ENCODE measurements at places on chromosomes 2 and 18.

GRCh38 chr2:86673986-86674670 lies 46.0 kb upstream of the RMND5A start:
- DNase-seq = no peak

DNA sequence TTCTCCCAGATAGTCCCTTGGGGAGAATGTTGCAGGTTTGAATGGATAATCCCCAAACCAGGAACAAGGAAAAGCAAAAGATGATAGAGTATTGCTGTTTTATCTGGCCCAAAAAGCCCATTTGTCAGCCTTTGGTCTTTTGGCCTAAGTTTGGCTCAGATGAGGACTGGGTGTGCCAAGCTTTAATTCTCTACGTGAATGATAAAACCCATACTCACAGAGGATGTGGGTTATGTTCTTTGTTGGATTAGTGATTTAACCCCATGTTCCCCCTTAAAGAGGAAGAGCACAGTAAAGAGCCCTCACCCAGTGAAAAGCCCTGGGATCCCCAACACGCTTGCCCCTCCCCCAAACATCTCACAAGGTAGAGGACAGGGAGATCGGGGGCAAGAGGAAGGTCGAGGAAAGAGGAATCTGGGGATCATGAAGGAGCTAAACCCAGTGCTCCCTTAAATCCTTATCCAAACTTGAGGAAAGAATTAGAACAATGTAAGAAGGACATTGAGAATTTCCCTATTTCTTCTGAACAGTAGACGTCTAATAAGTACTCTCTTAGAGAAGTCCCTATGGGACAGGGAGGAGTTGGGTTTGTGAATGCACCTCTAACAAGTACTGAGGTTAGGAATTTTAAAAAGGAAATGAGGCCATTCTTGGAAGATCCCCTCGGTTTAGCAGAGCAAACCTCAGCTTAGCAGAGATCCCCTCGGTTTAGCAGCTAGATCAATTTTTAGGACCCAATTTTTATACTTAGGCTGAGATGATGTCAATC lies 105.0 kb downstream of the HIBCH start:
- no peak for DNase-seq

DNA sequence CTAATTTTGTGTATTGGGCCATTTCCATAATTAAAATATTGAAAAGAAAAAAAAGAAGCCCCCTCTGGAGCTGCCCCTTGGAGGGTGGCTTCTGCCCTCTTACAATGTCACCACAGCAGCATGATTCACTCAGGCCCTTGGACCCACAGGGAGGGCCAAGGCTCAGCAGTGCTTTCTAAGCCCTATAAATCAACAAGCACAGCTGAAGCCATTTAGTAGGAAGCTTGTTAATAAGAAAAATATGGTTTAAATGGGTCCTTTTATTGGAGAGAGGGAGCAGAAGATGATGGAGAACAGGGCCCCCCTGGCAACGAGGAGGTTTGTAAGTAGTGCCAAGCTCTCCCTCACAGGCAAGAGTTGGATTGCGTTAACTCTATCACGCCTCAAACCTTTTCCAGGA lies 107.6 kb upstream of the FZD7 start:
- DNase-seq = no peak

DNA sequence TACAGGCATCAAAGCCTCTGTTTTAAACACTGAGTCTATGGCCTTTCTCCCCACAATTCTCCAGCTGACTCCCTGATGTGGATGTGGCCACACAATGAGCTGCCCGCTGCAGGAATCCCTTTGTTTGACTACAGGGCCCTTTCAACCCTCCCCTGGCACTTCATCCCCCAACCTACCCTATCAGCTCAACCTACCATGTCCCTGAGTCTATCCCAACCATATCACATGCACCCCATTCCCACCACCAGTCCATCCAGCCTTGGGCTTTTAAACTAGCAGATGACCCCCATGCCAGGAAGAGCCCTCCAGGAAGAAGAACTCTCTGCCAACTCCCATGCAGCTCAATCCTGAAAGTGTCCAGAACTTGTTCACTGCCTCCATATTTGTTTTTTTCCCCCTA lies 46.9 kb upstream of the TEX51 start:
- DNase-seq = no peak

DNA sequence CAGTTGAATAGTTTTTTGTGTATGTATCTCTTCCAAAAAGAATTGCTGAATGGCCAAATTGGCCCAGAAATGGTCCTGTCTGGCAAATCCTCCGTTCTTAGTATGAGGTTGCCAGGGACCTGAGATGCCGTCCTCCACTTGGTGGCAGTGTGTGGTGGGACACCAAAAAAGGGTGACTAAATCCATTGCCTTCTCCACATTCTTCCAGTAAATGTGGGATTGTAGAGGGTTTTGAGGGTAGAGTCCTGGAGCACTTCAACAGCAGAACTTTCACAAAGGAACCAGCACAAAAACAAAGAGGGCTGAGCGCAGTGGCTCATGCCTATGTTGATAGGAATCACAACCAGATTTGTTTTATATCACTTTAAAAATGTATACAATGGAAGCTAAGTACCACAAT lies 199.9 kb downstream of the BCL2 start:
- DNase-seq = no peak

DNA sequence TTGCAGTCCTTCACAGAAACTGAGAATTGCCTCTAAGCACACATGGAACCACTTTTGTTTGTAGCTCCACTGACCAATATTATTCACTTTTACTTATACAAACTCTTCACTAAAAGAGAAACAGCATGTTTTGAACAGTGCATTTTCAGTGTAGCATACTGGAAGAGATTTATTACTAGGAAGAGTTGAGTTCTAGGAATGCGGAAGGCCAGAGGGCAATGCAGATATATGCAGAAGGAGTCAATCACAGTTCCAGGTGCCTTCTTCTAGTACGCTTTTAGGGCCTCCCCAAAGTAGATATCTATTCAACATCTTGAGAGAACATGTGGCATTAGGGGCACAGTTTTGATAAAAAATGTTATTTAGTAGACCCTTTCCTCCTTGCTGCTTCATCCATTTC lies 1654.0 kb upstream of the ZEB2 start:
- DNase-seq = no peak

GRCh38 chr2:233228376-233228775 lies 23.1 kb upstream of the ATG16L1 start:
- DNase-seq = no peak

DNA sequence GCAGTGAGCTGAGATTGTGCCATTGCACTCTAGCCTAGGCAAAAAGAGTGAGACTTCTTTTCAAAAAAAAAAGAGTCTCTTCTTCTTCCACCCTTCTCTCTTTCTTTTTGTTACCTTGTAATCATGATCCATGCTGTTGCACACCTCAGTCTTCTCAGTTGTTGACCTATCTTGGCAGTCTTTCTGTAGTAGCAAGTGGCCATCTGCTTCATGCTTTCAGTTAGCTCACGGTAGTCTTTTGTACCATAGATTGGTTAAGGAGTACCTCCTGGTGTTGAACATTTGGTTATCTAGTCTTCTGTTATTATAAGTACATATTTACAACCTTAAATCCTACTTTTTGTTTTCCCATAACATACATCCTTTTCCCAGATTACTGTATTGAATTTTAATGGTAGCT lies 3.1 kb downstream of the GORASP2 start:
- no peak for DNase-seq

DNA sequence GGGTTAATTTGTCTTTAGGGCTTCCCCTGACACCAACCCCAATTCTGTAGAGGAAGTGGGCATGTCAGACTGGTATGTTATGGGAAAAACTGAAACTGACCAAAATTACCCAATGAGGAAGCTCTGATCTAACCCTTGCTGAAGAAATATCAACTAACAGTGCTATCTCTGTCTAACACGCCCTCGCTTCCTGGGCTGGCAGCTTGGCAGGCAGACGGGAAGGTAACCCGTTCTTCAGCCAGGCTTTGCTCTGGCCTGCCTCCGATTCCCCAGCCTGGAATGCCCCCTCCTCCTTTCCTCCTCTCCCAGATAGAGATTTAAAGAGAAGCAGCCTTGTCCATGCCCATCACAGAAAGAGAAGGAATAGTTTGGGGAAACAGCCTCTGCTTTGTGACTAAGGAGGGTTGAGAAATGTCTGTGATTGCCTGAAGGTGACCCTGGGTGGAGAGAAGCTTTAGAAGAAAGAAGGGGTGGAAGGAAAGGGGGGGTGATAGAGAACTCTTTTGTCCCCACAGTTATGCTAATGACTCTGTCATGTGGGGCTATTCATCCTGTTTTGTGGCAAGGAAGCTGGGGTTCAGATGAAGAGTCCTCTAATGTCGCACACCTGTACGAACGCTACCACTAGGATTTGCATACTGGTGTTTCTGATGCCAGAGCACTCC lies 15.4 kb downstream of the HK2 start:
- DNase-seq = peak; percentile 45

DNA sequence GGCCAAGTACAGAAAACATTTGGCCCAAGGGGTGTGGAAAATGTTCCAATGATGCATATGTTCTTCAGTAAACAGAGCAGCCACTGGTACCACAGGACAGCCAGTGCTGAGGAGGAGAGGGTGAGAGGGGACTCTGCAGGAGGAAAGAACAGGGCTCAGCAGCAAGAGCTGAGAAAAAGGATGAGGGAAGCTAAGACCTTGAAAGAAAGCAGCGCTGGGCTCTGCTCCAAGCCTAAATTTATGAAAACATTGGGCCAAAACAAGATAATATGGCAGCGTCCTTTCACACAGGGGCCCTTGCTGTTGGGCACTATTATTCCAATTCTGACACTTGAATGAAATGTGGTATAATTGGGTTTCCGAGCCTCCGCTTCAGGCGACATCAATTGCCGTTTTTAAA lies 939.0 kb upstream of the FANCL start:
- no peak for DNase-seq

DNA sequence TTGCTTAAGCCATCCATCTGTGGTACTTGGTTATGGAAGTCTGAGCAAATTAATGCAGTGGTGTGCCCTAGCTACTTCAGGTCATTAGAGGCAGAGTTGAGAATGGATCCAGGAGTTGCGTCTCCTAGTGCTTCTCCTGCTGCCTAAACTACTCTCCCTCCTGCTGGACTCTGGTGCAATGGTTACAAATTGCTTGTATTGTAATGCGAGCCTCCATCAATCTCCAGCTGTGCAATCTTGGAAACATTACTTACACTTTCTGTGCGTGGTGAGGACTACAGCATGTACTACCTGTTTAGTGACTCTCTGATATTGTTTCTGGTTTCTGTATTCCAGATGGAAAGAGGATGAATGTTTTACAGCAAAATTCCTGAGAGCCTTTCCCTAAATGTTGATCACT lies 119.0 kb upstream of the CYRIA start:
- DNase-seq = no peak

- DNase-seq = no peak
Observed at GRCh38 chr2:154392256-154392655, 306.2 kb upstream of the KCNJ3 start.

- DNase-seq = no peak
Observed at GRCh38 chr2:190365499-190366204, 22.3 kb downstream of the INPP1 start.

- DNase-seq = no peak
Observed at GRCh38 chr2:224438726-224439125, 36.8 kb upstream of the FAM124B start.

DNA sequence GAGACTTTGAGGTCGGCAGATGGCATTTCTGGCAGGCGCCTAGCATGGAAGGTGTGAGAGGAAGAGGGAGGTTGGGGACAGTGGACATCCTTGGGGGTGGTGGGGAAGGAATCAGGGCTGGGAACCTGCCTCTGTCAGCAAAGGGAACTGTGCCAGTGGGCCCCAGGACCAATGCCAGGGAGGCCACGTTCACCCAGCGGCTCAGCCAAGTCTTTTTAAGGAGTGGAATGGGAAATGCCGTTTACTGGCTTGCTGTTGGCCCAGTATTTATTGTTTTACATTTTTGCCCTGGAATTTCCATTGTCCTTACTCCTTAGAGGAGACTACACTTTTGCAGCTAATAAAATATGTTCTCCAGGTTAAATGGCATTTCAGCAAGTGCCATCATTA lies 135.2 kb downstream of the MCFD2 start:
- no peak for DNase-seq

- no peak for DNase-seq
Observed at GRCh38 chr2:31384771-31385276, 29.7 kb downstream of the XDH start.

GRCh38 chr2:236859908-236860307 lies 225.8 kb upstream of the COPS8 start:
- no peak for DNase-seq

DNA sequence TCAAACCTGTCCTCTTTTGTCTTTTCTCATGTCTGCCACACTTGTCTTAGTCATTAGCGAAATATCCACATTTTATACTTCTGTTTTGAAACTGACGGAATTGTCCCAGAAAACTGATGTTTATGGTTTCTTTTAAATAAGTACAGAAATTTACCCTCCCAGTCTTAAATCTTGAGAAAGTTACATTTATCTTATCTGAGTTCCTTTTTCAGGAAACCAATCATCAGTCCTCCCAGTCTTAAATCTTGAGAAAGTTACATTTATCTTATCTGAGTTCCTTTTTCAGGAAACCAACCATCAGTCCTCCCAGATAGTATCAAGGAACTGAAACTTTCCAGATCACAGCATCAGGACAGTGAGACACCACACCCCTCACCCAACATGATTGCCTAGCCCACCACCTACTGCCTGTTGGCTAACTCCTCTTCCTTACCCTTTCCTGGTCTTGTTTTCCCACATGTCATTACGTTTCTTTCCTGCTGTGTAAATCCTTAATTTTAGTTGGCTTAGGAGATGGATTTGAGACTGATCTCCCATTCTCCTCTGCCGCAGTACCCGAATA lies 247.7 kb downstream of the PTPRM start:
- DNase-seq = no peak

GRCh38 chr18:22900558-22901238 lies 32.4 kb upstream of the RBBP8 start:
- no peak for DNase-seq

DNA sequence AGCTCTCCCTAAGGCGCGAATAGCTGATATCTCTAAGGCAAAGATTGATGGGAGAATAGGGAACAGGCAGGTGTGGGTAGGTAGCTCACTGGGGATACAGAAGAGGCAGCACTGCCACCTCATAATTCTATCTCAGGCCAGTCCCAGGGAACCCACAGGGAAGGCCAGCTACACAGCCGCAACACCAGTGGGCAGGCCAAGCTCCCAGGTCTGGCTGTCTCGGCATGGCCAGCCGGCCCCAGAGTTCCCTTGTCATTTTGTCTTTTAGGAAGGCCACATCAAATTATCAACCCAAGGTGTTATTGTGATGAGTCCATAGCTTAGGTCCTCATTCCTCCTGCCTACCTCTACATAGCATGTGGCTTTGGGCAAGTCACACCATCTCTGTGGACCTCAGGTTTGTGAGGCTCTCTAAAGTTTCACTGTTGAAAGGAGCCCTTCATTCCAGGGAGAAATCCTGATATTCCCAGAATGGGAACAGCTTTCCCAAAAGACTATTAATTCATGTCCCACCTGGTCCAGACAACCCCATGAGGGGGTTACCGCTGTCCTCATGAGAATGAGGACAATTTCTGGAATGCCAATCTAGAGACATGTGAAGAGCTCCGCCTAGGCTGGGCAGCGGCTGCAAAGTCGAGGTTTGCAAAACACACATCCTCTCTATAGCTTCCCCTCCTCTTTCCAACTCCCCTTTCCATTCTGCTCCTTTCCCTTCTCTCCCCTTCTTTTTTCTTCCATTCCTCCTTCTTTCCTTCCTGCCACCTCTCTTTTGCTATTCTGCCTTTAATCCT lies 287.1 kb upstream of the ID2 start:
- no peak for DNase-seq

- DNase-seq = no peak
Observed at GRCh38 chr2:151833984-151834383, 5.8 kb upstream of the ARL5A start.

- no peak for DNase-seq
Observed at GRCh38 chr18:67545681-67546080, 29.2 kb upstream of the DSEL start.

- DNase-seq = no peak
Observed at GRCh38 chr2:208182835-208183234, 7.0 kb downstream of the C2orf80 start.

- DNase-seq = no peak
Observed at GRCh38 chr2:204078003-204078698, 141.6 kb downstream of the ICOS start.
